ENCODE measurements at places on chromosomes 1 and 21.

- DNase-seq = no peak
Measured at GRCh38 chr1:56147459-56147858, 431.9 kb downstream of the PLPP3 start.

DNA sequence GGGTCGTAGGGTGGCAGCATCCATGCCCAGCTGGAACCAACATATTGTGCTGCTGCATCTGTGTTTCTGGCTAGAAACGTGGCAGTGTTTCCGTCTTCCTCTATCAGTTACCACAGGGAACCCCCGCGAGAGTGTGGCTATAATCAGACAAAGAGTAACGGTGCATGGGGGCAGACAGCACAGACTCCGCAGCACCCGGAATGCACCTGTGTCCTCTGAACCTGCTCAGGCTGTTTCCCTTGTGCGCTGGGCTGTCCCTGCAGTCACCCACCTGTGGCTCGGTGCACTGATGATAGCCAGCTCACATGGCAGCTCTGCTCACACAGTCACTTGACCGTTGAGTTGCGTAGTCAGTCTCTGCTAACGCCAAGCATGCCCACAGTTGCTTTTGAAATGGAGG lies 11.4 kb upstream of the PCBP3 start:
- DNase-seq = no peak

- DNase-seq = no peak
Measured at GRCh38 chr1:160077486-160077885, 3.9 kb upstream of the KCNJ9 start.

DNA sequence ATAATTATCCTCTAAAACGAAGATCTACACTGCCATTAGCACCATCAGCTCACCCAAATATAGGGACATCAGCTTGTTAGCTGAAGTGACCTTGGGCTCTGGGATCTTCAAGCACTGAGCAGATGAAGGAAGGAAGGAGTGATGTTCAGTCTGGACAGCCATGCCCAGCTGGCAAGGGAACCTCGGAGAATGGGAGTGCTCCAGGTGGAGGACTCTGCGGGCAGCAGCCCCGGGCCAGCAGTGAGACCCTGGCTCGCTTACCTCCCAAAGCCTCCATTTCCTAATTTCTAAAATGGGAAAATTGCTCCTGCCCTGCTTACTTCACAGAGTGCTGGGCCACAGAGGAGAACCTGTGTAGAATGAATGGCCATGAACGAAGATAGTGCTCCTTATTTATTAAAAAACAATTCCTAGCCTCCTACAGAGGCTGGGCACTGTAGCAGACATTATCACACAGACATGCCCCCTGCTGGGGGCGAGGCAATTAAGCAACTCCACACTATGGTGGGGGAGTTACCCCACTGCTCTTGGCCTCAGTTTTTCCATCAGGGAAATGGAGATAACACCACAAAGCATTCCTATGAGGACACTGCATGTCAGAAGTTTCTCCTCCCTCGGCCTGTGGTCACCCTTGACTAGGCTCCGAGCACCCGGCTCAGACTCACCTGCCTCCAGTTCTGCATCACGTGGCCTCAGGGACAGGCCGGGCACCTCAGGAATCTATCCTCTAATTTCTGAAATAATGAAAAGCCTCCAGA lies 117.6 kb downstream of the KCNN3 start:
- DNase-seq = no peak

GRCh38 chr1:9927259-9927658 lies 15.9 kb downstream of the LZIC start:
- DNase-seq = no peak

DNA sequence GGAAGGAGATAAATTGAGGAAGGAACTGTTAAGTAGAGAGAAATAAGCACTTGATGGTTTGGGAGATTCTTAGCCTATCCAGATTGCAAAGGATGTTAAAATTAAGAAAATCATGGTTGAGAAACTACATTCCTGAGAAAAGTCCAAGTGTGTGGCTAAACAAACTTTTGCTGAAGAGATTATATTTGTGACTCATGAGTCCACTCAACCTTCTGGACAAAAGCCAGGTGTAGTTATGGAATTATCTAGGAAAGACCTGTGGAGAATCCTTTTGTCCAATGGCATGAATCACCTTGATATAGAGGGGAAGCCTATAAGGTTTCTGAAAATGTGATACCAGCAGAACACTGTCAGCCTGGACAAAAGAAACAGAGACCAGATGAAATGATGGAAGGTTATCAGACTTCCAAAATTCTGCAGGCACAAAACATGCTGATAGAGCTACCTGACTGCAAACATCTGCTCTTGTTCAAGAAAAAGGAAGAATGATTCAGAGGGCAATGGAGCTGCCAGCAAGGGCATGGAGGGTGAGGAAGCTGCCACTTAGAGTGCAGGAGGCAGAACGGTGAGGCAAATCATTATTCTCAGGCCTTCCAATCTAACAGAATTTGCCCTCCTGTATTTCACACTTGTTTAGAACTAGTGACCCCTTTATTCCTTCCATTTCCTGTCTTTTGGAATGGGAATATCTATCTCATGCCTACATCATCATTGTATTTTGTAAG lies 300.6 kb upstream of the PRMT6 start:
- DNase-seq = no peak

GRCh38 chr1:179478370-179478769 lies 97.4 kb downstream of the NPHS2 start:
- no peak for DNase-seq

Data from hematopoietic multipotent progenitor cell (in vitro differentiated cells).